Tongue (tissue), 3 donors: ENCODE measurements at places on chromosomes 7 and 10. TPM values are rescaled to one million over a fixed set of nuclear protein-coding genes. Genes with fewer than 3 reads are reported as not detected.

SGCE gene
- total RNA-seq, result 266 TPM

NEURL1 gene
- 46.2 TPM for total RNA-seq

STEAP4 gene
- total RNA-seq, result 11.9 TPM

IKZF1 gene
- 6.1 TPM for total RNA-seq

AKR1C8 gene
- total RNA-seq, result not detected

TBX20 gene
- total RNA-seq, result not detected

ZNF503 gene
- total RNA-seq, result 12.6 TPM

VOPP1 gene
- total RNA-seq, result 47.0 TPM

PGAM2 gene
- total RNA-seq, result 433 TPM

SYNPO2L gene
- total RNA-seq, result 28.0 TPM

SPAM1 gene
- not detected for total RNA-seq

OR6B1 gene
- total RNA-seq, result not detected

SLC13A1 gene
- total RNA-seq, result not detected

PAPOLB gene
- 0.10 TPM for total RNA-seq

CYP51A1 gene
- total RNA-seq, result 76.6 TPM

NCF1 gene
- 0.82 TPM for total RNA-seq

ADCYAP1R1 gene
- total RNA-seq, result 8.3 TPM

FGFR2 gene
- 50.6 TPM for total RNA-seq
